Activated CD8-positive, alpha-beta memory T cell treated with anti-CD3 and anti-CD28 coated beads for 24 hours (primary cell): ENCODE measurements at places on chromosomes 2 and 18.

- no peak for DNase-seq
These were observed 11.6 kb upstream of the DNER start for GRCh38 chr2:229725716-229726574.

GRCh38 chr2:202361108-202361507 is 15.0 kb upstream of the BMPR2 start:
- no peak for DNase-seq

DNA sequence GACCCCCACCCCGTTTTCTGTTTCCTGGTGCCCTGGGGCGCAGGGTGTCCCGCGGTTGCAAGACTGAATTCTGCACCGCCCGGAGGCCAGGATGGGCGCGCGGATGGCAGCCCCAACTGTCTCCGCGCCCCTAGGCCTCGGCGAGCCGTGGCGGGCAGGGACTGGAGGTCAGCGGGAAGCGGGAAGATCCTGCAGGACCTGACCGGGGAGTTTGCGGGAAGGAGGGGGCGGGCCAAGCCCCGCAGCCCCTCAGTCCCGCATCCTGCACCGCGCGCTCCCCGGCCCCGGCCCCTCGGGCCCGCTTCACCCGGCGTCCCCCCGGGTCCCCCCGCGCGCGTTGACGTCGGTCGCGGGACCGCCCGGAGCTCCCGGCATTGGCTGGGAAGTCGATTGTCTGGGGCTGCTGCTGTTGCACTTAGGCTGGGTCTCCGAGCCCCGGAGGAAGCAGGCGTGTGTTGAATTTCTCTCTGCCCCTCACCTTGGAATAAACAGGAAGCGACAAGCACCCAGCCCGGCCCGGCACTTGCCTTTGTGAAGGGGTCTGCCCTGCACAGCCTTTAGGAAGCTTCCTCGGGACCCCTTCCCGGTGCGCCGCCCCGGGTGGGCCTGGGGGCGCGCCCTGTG is at the start of gene LDLRAD4:
TSS of gene LDLRAD4 (plus strand) at position 393 of the 624 bp plus-strand sequence.
- DNase-seq: peak; percentile 74

DNA sequence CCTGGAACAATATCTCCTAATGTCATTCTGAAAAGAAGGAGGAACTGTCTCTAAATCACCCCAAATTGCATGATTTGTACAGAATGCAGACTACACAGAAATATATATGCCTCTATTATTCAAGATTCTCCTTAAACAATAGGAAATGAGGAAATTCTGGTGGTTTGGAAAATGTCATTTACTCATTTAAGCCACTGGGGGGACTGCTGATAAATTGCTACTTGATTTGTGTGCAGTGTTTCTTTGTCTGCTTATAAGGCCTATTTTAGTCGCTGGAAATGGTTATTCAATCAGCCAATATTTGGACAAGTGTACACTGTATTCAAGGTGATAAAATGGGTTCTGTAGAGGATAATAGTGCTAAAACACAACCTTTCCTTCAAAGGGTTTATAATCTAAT is 801.9 kb upstream of the CELF4 start:
- no peak for DNase-seq

DNA sequence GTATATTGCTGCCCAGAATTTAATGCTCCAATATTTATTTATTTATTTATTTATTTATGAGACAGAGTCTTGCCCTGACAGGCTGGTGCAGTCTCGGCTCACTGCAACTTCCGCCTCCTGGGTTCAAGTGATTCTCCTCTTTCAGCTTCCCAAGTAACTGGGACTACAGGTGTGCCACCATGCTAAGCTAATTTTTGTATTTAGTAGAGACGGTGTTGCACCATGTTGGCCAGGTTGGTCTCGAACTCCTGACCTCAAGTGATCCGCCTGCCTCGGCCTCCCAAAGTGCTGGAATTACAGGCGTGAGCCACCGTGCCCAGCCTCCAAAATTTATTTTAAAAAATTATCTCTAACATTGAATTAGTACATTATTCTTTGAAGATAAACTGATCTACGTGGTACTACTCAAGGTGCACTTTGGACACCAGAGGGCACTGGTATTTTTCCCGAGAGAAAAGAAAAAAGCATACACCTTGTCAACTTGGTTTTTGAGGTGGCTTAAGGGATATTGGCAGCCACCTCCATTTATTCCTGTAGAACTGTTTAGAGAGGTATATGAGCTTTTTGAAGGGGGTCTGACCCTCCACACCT is 1.4 kb upstream of the IDH1 start:
- DNase-seq: no peak

GRCh38 chr2:217008794-217009193 is 148.9 kb upstream of the TNP1 start:
- DNase-seq: no peak

GRCh38 chr2:64404002-64404731 is 49.8 kb upstream of the LGALSL start:
- no peak for DNase-seq

DNA sequence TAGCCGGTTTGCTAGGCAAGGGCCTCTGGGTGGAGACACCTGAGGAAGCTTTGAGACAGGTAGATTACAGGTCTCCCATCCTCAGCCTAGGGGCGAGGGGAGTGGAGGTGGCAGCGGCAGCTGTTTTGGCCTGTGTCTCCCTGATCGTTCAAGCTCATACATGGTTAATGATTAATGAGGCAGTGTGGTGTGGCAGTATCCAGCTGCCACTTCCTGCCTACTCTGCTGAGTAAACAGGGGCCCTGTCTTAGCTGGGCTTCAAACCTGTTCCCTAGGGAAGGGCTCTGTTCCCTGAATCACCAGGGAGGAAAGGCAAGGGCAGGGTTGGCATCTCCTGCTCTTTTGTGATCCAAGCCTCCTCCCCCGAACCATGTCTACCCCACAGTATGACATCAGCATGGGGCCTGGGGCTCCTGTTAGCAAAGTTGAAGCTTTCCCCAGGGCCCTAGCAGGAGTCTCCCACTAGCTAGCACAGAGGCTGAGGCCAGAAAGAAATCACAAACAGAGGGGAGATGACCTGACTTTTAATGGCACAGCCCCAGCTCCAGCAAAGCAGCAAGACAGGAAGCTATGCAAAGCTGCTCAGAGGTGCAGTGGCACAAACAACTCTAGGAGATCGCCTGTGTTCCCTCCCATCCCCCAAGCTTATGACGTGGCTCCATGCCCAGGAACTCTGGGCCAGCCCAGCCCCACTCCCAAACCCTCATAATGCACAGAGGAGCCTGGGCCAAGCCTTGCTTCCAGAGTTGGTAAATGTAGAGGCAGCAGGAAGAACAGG is 3.7 kb upstream of the TUBA4B start:
- DNase-seq: no peak

- DNase-seq: no peak
These were observed 8.3 kb upstream of the ARHGEF4 start for GRCh38 chr2:130828461-130828860.

DNA sequence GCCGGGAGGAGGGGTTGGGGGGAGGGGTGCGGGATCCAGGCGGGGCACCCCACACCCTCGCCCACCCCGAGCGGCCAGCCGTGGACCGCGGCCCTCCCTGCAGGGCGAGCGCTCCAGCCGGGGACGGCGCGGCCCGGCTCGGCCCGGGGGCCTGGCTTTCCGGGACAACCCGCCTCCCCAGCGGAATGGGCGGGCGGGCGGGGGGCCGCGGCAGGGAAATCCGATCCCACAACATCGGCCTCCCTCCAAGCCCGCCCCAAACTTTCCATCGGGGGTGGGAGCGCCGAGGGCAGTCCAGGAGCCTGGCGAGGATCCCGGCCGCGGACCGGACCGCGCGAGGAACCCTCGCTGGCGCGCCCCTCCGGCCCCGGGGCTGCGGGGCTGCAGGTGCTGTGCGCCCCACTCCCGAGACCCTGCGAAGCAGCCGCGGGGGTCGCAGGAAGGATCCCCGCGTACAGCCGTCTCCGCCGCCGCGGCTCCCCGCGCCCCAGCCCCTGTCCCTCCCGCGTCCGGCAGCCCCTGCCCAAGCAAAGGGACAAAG is 529 bp downstream of the SEMA4C start:
- DNase-seq: no peak

DNA sequence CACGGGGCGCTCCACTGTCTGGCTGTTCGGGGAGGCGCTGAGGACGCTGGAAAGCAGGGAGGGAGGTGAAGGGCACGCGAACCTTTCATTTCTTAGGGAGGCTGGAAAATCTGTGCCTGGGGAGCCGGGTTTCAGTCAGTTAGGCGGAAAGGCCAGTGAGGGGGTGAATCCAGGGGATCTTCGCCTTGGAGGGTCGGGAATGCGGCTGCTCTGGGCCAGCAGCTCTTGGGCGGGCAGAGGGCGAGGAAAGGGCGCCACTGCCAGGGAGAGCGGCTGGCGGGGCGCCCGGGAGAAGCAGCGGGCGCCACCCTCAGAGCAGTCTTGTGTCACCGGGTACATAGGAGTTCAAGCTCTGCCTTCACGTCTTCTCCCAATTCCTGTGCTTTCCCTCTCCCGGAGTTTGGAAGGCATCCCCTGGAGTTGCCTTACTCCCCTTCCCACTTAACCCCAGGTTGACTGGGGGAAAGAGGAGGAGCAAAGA is 1.4 kb downstream of the CCDC85A start:
- no peak for DNase-seq

GRCh38 chr2:7703543-7704144 is 786.4 kb downstream of the RNF144A start:
- no peak for DNase-seq

- DNase-seq: no peak
These were observed 52.8 kb upstream of the SLC35F5 start for GRCh38 chr2:113809076-113809736.

DNA sequence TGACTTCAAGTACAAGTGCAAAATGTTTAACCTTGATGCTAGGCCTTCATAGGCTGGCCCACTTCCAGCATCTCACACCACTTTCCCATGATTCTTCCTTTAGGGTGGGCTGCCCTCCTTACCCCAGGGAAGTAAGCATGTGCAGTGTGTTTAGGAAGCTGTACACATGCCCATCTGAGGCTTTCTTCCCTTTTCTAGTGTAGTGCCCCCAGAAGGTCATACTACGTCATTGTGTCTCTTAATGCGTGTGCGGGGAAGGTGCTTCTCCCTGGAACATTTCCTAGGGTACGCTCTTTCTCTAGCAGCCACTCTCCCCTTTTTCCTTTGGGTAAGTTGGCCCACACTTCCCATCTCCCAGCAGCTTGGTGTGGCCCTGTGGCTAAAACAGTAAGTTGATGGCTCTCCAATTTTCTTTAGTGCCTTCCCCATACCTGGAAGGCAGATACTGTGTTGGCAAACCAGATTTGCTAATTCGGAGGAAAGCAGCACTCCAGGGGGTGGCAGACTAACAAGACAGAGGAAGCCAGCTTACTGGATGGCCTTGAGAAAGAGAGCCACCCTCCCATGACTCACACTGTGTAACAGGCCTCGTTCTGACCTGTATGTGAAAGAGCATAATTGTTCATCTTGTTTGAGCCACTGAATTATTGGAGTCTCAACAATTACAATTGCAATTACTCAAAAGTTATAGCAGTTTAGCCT is 1.1 kb upstream of the SULT6B1 start:
- no peak for DNase-seq

GRCh38 chr2:151228847-151229512 is 32.7 kb downstream of the RBM43 start:
- DNase-seq: no peak

- DNase-seq: no peak
These were observed 762.4 kb downstream of the DSC3 start for GRCh38 chr18:30280186-30280585.

- no peak for DNase-seq
These were observed 10.6 kb upstream of the HNRNPLL start for GRCh38 chr2:38613126-38613848.

DNA sequence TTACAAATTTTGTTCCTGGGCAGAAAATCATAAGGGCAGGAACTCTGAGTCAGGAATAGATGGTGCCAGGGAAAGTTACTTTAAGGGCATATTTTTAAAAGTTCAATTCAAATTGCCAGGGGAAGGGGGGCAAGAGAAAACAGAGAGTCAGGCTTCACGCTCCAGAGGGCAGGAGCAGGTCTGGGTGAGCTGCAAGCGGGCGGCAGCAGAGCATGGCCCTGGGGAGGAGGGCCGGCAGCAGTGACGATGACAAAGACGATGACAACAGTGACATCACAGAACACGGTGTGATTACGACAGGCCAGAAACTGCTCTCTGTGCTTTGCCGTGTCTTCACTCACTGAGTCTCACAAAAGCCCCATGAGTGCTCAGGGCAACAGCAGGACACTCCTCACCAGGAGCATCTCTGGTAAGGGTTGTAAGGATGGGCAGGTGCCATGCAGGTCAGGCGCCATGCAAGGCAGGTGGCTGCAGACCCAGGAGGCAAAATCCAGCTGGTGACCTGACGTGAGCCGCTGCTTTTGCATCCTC is 23.3 kb downstream of the CHST10 start:
- DNase-seq: no peak

DNA sequence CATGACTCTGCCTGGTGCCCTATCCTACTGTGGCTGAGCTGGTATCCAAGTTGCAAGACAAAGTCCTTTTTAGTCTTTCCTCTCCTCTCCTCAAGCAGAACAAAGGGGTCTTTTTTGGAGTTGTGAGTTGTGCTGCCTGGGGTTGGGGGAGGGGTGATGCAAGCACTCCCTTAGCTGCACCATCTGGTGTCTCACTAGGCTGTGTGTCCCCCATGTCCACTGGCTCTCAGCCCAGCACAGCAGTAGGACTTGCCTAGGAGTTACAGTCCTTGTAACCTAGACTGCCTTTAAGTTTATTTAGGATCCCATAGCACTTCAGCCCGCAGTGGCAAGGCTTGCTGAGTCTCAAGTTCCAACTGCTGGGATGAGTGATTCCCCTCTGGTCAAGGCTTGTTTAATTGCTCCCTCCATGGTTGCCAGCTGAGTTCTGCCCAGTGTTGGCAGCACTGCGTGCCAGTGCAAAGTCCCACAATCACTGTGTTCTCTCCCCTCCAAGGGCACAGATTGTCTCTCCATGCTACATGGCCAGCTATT is 13.2 kb upstream of the ILKAP start:
- DNase-seq: no peak

DNA sequence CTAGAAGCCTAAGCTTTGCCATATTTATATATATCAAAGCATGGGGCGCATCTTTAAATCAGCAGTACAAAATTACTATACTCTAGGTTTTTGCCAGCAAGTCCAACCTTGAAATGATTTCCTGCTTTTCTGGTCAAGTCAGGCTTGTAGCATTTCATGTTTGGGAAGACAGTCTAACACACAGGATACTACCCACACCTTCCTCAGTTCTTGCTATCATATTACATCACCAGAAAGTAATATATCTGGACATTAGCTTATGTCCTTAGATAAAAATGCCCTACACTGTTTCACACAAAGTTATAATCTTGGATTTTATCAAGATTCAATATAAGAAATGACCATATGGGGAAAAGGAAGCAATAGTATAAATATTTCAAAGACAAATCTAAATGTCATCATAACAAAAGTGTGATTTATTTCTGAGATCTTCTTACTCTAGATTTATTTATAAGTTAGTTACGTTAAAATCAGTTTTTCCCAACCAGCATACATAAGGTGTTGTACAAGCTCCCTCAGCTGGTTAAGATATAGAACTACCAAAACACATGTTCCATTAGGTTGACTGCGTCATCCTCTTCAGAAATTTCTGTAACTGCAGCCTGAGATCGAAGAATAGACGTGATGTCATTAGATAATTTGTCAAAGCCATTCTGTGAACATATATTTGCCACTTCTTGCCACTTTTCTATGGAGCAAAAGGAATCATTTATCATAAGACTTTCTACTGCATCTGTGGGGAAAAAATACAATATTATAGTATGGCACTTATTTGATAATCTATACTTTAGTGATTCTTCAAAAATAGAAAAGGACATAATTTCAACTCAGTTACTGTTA is 56.6 kb downstream of the CLHC1 start:
- no peak for DNase-seq

- DNase-seq: no peak
These were observed 83.5 kb upstream of the RANBP2 start for GRCh38 chr2:108635630-108636354.
